ENCODE measurements at places on chromosomes 3 and 15. TPM values are rescaled to one million over a fixed set of nuclear protein-coding genes. Genes with fewer than 3 reads are reported as not detected.

The SPINK8 gene
- total RNA-seq = not detected

The KY gene
- 0.04 TPM for total RNA-seq

The DPPA4 gene
- total RNA-seq = not detected

The PLS1 gene
- 21.8 TPM for total RNA-seq

The SI gene
- total RNA-seq = not detected

The PRICKLE2 gene
- 10.8 TPM for total RNA-seq

The SUSD5 gene
- 1.4 TPM for total RNA-seq

The WDR72 gene
- 0.62 TPM for total RNA-seq

The PLSCR2 gene
- 0.62 TPM for total RNA-seq

The ARIH1 gene
- total RNA-seq = 54.9 TPM

The NT5DC2 gene
- 192 TPM for total RNA-seq

The SLC22A14 gene
- 0.58 TPM for total RNA-seq

The CCDC54 gene
- not detected for total RNA-seq

The NOX5 gene
- total RNA-seq = 0.75 TPM

Measured in kidney epithelial cell (primary cell).